Endodermal cell (in vitro differentiated cells): ENCODE measurements at places on chromosomes 12 and 14. TPM values are rescaled to one million over a fixed set of nuclear protein-coding genes. Genes with fewer than 3 reads are reported as not detected.
A peak's percentile ranks its signal among the peaks of the same experiment; 100 is the strongest.

DNA sequence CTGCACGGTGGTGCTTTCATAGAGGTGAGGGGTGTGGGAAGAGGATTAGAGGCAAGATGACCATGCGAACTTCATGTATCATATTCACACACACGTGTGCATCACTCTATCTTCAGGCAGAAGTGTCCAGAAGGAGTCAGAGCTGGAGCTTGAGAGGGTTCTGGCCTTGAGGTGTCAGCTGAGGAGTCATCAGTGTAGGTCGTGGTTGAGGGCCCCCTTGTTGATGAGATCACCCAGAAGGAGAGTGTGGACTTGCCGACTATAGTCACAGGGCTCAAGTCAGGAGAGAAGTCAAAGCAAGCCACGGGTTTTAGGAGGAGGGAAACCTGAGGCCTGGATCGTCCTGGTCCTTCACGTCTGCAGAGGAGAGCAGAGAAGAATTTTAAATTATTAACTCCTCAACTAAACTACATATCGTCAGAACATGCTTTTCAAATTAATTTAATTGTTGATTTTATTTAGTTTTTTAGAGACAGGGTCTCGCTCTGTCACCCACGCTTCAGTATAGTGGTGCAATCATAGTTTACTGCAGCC, 25.4 kb downstream of the EML1 start:
- H3K36me3 ChIP-seq: no peaks in the 10 kb centered on the region
- no peak overlapping the region for H3K4me3 ChIP-seq
- H3K27ac ChIP-seq: no peak overlapping the region
- no peaks in the 10 kb centered on the region for H3K4me1 ChIP-seq
- no peak for DNase-seq
- H3K27me3 ChIP-seq: no peaks in the 10 kb centered on the region

- peaks cover 4% of the 10 kb centered on the region for H3K4me1 ChIP-seq
- peaks cover 10% of the 10 kb centered on the region for H3K27me3 ChIP-seq
- DNase-seq: peak; percentile 86
Measured at GRCh38 chr12:107586256-107586970, 99.2 kb upstream of the PWP1 start.

GRCh38 chr12:84537666-84538065, 374.9 kb downstream of the SLC6A15 start:
- no peaks in the 10 kb centered on the region for H3K27me3 ChIP-seq
- no peak overlapping the region for H3K27ac ChIP-seq
- H3K4me1 ChIP-seq: no peaks in the 10 kb centered on the region
- no peak overlapping the region for H3K4me3 ChIP-seq
- H3K36me3 ChIP-seq: no peaks in the 10 kb centered on the region
- no peak for DNase-seq

- H3K27me3 ChIP-seq: no peaks in the 10 kb centered on the region
- H3K4me3 ChIP-seq: no peak overlapping the region
- DNase-seq: no peak
Measured at GRCh38 chr14:30443368-30444007, 115.5 kb upstream of the G2E3 start.

DNA sequence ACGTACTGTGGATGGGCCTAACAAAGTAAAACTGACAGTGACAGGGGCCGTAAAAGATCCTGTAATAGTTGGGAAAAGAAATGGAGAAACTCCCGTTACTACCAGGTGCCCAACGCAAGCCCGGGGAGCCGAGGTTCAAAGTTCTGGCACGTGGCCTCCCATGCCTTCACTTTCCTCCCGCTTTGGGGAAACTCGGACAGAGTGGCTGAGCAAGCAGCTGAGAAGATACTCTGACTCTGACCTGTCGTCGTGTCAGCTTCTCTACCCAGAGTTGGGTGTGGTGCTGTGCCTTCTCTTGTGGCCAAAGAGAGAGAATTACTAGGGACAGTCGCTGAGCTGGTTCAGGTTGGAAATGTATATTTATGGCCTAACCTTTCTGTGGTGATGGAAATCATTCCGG, 1.7 kb downstream of the B4GALNT3 start:
- H3K4me1 ChIP-seq: peaks cover 19% of the 10 kb centered on the region
- peaks cover 13% of the 10 kb centered on the region for H3K27me3 ChIP-seq
- no peak overlapping the region for H3K27ac ChIP-seq
- H3K36me3 ChIP-seq: peaks cover 3% of the 10 kb centered on the region
- peak overlapping the region; percentile 75 for H3K4me3 ChIP-seq
- DNase-seq: peak; percentile 59

GRCh38 chr12:1185460-1186182, 194.6 kb downstream of the ERC1 start:
- DNase-seq: no peak
- H3K27me3 ChIP-seq: no peaks in the 10 kb centered on the region
- no peak overlapping the region for H3K4me3 ChIP-seq
- H3K4me1 ChIP-seq: no peaks in the 10 kb centered on the region

- H3K27ac ChIP-seq: no peak overlapping the region
- H3K36me3 ChIP-seq: no peaks in the 10 kb centered on the region
- H3K4me1 ChIP-seq: no peaks in the 10 kb centered on the region
- DNase-seq: no peak
Measured at GRCh38 chr14:77488558-77488957, 10.1 kb downstream of the ISM2 start.

GRCh38 chr12:18429366-18429765, 168.0 kb downstream of the PIK3C2G start:
- H3K27ac ChIP-seq: no peak overlapping the region
- no peaks in the 10 kb centered on the region for H3K27me3 ChIP-seq
- no peak overlapping the region for H3K4me3 ChIP-seq
- no peaks in the 10 kb centered on the region for H3K4me1 ChIP-seq
- DNase-seq: no peak
- no peaks in the 10 kb centered on the region for H3K36me3 ChIP-seq

- DNase-seq: peak; percentile 81
- H3K27me3 ChIP-seq: peaks cover 81% of the 10 kb centered on the region
- H3K36me3 ChIP-seq: no peaks in the 10 kb centered on the region
- no peaks in the 10 kb centered on the region for H3K4me1 ChIP-seq
- H3K4me3 ChIP-seq: peak overlapping the region; percentile 72
- H3K27ac ChIP-seq: no peak overlapping the region
Measured at GRCh38 chr12:1531153-1531653, 63.2 kb downstream of the FBXL14 start.

The OTX2 gene
- 321 and 329 TPM in 2 replicates for total RNA-seq
